ENCODE measurements at places on chromosomes 12 and 14.
A peak's percentile ranks its signal among the peaks of the same experiment; 100 is the strongest.

GRCh38 chr14:51210594-51210993 lies 29.5 kb upstream of the TMX1 start:
- DNase-seq = no peak

GRCh38 chr12:95197636-95198035 lies 19.6 kb downstream of the FGD6 start:
- no peak for DNase-seq

DNA sequence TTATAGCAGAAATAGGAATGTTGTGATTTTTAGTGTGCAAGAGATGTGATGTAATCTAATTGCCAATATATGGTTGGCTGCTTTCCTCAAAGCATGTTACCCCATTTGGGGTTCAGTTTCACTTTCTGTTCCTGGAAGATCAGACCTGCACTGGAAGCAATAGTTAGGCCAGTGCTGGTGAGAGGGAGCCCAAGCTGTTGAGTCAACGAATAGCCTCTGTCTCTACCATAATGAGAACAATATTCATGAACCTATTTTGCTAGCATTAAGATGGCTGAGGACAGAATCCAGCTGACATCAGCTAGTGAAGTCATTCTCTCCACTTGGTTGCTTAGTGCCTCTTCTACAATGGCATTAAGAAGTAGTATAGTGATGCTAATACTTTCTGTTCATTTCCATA lies 379.9 kb upstream of the DCN start:
- DNase-seq = peak; percentile 11

GRCh38 chr14:90461425-90461824 lies 64.6 kb downstream of the CALM1 start:
- DNase-seq = no peak

DNA sequence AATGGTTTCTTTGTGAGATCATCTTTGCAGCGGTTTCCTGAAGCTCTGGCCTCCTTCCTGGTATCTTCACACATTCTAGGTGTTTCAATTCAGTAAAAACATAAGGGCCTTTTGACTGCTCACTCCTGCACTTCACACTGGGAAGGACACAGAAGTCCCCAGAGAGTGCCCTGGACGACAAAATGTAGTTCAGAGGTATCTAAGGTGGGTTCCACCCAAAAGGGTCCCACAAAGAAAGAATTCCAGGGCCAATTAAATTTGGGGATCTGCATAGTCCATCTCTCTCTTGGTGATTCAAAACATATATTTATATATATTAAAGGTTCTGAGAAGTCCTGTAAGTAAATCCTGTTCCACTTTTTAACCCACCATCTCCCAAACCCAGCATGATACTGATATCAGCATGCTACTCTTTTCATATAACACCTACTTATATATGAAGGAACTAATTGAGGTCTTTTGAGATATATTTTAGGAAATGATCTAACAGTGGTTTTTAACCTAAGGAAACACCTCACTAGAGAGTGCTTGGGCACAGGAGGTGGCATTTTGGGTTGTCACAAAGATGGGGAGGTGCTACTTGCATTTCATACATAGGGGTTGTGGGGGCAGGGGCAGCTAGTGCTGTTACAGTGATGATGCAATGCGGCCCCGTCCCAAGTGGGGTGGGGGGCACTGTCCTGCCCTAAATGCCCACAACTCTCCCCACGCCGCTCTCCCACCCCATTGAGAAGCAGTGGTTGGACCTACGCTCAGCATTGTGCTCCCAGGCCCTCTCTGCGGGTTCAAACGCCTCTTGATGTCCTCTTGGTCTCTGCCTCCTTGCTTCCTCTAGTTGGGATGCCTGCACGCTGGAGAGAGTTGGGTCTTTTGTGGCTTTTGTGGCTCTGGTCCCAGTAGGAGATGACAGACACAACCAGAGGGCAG lies 109.4 kb downstream of the ARF6 start:
- no peak for DNase-seq

DNA sequence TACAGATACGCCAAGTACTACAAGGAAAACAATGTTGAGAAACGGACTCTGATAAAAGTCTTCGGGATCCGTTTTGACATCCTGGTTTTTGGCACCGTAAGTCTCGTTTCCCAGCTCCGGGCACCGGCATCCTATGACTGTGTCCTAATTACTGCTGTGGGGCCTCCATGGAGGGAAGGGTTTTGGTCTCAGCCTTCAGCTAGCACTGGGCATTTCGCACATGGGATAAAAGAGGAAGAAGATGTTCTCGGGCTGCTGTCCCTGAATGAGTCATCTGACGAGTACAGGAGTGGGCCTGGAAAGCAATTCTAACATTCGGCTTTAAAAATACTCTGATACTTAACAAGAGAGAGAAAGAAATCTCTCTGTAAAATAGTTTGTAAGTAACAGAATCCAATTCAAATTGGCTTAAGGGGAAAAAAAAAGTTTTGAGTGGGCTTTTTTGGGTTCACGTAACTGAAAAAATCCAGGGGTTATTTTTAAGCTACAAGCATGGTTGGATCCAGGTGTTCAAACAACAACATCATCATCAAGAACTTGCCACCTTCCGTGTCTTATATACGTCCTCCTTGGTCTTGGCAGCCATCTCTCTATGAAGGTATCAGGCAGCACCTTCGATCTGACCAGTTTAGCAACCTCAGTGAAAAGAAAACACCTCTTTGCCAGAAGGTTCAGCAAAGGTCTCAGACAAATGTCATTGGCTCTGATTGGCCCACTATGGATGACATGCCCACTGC lies 34.4 kb upstream of the P2RX4 start:
- DNase-seq = no peak

- no peak for DNase-seq
Observed at GRCh38 chr12:52740584-52740983, 36.6 kb downstream of the KRT76 start.

DNA sequence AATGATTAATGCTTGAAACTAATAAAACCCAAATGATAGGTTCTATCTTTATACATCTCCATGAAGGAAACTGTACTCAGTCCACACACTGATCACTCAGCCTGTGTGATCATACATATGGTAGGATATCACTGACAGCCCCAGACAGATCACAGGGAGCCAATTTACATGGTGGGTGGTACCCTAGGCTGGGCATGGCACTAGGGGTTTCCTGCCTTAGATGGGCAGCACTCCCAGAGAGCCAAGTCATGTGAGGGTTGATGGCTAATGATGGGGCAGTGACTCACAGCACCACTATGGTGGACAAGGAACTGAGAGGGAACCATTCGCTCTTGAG lies 89.6 kb upstream of the PTPRR start:
- DNase-seq = no peak

GRCh38 chr12:67927815-67928214 lies 61.4 kb upstream of the IFNG-AS1 start:
- no peak for DNase-seq

GRCh38 chr14:62854951-62855350 lies 190.3 kb downstream of the KCNH5 start:
- no peak for DNase-seq

- DNase-seq = no peak
Observed at GRCh38 chr14:101377069-101377468, 184.2 kb upstream of the DIO3 start.

DNA sequence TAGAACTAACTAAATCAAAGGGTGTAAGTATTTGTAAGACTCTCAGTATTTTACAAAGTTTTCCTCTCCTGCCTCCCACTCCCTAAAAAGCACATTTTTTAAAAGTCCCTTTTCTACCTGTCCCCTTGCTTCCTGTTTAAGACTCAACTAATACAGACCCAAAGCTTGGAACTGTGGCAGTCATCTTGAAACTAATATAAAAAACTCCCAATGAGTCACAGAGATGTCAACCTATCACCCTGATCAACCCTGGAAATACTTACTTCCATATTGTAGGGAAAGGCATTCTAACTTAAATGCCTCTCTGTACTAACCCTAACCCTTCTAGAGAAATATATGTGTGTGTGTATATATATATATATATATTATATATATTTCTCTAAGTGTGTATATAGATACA lies 184.8 kb downstream of the SPTSSA start:
- DNase-seq = no peak

GRCh38 chr14:105070760-105071137 lies 5.5 kb upstream of the GPR132 start:
- DNase-seq = no peak

DNA sequence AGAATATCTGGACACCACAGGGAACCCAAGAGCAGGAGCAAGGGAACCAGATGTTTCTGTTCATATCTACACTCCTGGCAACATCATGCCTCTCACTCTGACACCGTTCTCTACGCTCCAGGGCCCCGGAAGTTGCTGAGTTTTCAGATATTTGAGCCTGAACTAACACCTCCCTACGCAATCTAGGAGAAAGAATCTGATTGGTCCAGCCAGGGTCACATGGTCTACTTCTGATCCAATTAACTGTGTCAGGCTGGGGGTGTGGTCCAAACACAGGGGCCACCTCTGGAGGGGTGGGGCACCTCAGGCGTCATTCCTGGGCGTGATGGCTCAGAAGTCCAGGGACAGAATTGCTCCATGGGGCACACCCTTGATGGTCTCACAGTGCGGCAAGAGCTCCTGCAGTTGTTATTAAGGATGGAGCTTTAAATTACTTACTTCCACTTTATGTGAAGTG lies 165.5 kb downstream of the PTPN11 start:
- DNase-seq = no peak

DNA sequence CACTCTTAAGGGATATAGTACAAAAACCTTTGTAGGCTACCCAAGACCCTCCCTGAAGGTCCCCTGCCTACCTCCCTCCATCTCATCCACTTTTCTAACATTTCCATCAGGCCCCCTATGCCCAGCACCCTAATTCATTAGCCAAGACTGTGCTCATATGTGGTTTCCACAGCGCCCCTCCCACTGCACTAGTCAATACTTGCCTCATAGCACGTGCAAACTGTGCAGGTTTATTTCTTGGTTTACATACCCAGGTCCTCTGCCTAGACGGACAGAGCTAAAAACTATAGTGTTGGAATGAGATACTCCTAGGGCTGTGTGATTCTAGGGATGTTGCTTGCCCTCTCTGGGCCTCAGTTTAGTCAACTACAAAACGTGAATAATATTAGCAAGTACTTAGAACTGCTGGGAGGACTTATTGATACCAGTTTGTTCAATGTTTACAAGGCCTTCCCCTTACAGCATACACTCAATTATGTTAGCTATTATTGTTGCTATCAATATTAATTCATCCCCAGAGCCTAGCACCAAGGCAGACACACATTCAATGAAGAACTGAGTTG lies 50.4 kb downstream of the NUAK1 start:
- no peak for DNase-seq

- DNase-seq = no peak
Observed at GRCh38 chr14:99246536-99247097, 25.4 kb downstream of the BCL11B start.

DNA sequence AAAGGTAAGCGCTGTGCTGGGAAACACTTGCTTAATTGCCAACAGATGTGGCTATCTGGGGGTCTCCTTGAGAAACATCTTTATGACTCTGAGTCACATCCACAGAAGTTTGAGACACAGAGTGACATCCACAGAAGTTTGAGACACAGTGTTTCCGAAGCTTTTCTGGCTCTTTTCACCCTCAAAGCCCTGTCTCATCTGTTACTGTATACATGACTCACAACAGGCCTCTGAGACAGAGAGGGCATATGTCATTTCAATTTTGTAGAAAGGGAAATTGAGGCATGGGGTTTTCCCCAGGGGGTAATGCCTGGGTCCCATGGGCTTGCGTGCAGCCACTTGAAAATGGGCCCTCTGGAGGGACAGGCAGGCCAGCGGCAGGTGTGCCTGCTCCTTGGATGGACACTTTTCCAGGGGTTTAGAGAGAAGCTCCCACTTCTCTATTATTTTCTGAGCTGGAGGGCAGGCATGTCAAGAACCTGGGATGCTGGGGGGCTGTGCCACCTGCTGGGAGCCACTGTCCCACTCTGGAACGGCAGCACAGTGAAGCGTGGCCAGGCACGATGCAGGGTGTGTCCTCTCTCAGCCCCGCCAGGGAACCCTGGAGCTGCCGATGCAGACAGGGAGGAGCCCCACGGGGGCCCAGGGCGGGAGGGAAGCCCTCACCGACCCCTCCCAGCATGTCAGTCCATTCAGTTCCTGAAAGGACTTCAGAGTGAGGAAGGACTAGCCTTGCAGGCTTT lies 111.3 kb upstream of the FKBP4 start:
- DNase-seq = peak; percentile 3

DNA sequence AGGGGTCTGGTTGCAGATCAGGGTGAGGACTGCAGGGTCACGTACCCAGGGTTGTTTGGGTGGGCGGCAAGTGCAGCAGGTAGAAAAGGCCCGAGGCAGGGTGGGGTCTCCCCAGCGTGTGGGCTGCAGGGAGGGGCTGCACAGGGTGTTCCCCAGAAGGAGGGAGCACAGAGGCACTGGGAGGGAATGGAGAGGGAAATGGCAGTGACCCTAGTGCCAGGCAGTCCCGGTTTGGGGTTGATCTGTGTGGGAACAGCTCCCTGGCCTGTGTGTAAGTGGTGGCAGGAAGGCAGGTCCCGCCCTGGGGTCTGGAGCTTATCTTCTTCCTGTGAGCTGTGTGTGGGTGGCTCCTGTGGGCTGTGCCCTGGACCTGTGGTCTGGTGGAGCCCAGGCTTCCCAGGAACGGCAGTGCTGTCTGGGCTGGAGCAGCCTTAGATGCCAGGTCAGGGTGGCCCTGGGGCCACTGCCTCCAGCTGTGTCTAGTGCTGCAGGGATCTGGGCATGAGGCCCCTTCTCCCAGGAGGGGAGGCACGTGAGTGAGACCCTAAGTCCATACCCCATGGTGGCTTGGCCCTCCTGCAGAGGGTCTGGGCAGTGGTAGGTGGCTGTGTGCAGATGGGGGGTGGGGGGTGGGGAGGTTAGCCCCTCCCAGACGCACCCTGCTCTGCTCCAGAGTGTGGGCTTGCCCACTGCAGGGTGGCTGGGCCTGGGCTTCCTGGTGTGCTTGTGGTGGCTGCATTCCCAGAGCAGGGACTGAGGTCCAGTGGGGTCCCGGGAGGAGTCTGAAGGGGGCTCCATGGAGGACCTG lies 363.5 kb downstream of the TMEM121 start:
- no peak for DNase-seq

DNA sequence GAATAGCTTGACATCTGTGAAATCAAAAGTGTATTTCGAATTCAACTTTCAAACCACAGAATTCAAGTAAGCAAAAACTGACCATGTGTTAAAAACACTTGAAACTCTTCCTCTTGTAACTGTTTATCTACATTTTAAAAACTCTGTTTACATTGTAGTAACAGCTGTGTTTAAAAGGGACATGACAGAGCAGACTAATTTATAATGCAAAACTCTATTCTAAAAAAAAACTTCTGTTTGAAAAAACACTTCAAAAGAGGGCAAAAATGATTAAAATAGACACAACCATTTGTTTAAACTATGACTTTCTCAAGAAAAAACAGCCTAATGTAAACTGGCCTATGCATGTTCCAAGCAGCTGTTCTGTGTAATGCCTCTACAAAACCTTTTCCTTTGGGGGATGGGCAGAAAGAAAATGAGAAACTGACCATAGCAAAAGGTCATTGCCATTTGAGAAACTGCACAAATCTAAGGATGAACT lies 149.1 kb upstream of the HMGA2 start:
- DNase-seq = no peak

DNA sequence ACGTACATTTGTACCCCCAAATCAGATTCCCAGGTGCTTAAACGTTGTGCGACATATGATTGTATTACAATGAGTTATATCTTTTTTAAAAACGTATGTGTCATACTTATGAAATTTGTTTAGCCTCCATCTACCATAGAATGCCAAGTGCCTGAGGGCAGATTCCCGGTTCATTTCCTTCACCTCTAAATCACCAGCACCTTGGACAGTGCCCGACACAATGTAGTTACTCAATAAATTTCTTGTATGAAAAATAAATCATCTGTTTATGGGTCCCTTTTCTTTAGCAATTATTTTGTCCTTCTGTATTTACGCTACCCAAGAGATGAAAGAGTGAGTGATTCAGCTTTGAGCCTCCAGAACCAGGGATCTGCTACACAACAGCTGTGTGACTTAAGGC lies 157.4 kb downstream of the TBX5 start:
- no peak for DNase-seq

- DNase-seq = peak; percentile 32
Observed at GRCh38 chr12:111438481-111438880, 32.8 kb downstream of the SH2B3 start.
